Liver (tissue), 10 donors: ENCODE measurements at places on chromosomes 11 and 22. TPM values are rescaled to one million over a fixed set of nuclear protein-coding genes. Genes with fewer than 3 reads are reported as not detected.

DNA sequence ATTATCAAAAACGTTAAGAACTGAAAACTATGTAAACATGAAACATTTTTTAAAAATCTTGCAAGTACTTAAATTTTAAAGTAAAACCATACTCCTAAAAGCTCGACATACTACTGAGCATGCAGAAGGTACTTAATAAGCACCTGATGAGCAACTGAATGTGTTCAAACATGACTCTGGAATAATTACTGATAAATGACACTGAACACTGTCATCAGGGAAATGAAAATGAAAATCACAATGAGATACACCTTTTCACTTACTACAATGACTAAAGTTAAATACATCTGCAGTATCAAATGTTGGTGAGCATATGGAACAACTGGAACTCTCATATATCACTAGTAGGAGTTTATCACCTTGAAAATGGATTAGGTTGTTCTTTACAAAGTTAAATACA lies 65.2 kb downstream of the PICALM start:
- no peak for DNase-seq

- no peak for DNase-seq
Observed at GRCh38 chr11:123302751-123303195, 107.7 kb upstream of the CLMP start.

DNA sequence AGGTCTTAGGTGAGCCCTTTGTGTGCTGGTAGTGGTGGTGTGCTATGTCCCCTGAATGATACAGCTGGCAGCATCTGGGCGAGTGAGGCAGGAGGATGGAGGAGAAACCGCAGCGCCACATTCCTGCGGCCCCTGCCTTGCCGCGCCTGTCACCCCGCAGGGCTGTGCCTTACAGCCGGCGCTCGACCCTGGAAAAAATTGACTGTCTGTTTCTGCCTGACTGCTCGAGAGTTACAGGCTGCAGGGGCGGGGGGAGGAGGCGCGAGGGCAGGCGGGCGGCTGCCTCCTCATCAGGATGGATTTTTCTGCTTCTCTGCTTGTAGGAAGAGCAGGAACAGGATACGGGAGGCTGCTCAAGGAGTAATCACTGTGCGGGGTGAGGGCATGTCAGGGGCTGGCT lies 443.4 kb downstream of the MIAT start:
- DNase-seq: no peak

The HTR3B gene
- not detected for total RNA-seq

The B4GALNT4 gene
- total RNA-seq: 0.42 TPM

The ME3 gene
- 7.2 TPM for total RNA-seq
